ENCODE measurements at places on chromosomes 2 and 18.

DNA sequence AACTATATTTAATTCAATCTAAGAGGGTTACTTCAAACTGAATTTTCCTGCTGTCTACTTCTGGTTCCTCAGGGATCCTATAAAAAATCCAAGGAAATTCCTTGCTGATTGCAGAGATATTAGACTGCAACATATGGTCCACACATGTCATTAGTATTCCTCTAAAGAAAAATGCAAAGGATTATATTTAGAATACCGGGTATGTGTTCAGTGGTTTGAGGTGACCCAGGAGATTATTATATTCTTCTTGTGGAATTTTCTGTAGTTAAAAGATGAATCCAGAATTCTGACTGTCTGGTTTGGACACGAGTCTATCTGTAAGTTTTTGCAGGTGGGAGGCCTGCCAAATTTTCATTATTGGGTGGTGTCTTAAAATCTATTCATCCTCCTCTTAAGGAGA, 18.2 kb downstream of the HOXD1 start:
- DNase-seq, result no peak

DNA sequence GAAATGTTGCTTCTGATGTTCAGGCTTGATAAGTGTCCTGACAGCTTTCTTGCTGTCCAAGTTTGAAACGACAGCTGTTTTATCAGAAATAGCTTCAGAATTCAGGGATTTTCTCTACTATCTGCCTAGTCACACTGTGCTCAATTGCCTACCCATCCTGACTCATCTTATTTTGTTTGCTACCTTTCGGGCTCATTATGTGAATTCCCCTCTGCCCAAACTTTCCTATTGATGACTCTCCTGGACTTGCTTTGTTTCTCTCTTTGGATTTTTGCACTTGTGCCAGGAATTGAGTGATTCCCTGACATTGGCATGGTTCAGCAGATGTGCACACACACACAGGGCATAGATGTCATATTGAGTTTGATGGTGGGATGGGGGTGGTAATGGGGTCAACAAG, 1052.6 kb upstream of the PIK3C3 start:
- no peak for DNase-seq

- no peak for DNase-seq
Observed at GRCh38 chr2:26532301-26533250, 54.7 kb upstream of the OTOF start.

- no peak for DNase-seq
Observed at GRCh38 chr2:177056481-177056929, 156.1 kb upstream of the HNRNPA3 start.

DNA sequence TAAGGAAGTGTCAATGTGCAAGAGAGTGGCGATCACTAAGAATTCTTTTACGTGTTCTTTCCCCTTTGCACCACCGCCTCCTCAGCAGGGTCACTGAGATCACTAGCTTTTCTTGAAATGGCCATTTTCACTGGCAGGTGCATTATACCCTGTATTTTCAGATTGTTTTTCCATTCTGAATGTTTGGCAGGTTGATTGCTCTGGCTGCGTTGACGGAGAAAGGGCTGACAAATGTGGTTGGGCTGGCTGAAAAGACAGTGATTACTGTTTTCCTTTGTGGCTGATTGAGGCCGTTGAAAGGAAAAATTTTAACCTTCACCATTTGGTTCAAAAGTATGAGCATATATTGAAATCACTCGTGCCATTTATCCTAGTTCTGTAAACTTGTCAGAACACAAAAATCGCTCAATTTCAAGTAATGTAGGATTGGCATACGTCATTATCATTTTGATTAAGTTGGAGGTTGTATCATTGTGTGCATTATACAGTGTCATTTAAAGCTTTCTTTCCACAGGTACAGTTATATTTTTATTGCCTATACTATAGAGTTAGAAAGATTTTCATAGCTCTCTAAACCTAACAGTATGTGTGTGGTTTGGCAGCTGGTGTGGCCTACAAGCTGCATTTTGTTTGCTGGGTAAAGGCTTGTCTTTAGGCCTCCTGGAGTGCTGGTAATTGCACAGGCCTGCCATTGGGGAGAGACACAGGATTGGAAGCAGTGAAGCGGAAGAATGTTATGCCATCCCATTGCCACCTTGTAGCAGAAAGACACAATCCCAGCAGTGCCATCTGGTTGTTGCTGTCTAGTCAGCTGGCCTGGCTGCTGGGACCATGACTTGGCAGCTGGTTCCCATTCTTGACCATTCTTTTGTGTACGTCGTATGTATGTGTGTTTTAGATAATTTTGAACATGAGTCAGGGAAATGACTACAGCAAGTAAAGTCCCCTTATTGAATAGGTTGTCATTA, 36.7 kb downstream of the DYNC1I2 start:
- DNase-seq, result no peak

GRCh38 chr2:184507254-184507653, 91.1 kb upstream of the ZNF804A start:
- DNase-seq, result no peak

- DNase-seq, result no peak
Observed at GRCh38 chr2:26945991-26946750, 24.3 kb upstream of the MAPRE3 start.

GRCh38 chr18:7921938-7922587, 354.9 kb downstream of the PTPRM start:
- DNase-seq, result no peak

GRCh38 chr18:23523429-23524212, 20.3 kb downstream of the RMC1 start:
- DNase-seq, result no peak

DNA sequence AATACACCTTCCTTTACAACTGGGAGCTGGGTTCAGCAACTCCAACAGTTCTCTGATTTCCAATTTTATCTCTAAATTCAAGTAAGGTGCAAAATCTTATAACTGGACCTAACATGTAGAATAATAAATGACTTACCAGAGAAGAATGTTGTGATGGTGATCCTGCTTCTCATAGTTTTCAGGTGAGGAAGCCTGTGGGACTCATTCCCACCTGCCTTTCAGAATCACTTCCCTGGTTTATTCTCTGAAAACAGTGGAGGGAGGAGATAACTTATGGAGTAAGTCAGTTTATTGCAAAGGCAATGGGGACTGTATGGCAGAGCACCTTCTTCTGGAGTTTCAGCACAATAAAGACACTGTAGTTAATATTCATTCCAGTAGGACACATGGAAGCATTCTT, 1188.2 kb upstream of the FAM98A start:
- DNase-seq, result no peak

GRCh38 chr2:217774232-217774631, 228.6 kb downstream of the TNS1 start:
- DNase-seq, result no peak

DNA sequence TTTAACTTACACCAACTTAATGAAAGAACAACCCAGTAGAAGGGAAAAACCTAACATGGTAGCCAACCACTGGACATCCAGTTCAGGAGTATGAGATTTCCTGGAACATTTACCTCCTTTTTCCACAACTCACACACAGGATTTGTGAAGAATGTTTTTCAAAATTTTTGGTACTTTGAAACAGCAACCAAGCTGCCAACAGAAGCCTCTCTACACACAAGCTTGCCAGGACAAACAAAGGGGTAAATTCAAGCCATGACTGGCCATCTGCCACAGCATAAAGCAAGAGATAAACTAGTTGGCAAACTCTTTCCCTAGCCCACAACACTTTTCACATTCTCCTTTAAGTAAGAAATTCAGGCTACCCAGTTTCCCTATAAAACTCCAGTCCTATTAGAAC, 21.4 kb downstream of the MGAT4A start:
- DNase-seq, result no peak

DNA sequence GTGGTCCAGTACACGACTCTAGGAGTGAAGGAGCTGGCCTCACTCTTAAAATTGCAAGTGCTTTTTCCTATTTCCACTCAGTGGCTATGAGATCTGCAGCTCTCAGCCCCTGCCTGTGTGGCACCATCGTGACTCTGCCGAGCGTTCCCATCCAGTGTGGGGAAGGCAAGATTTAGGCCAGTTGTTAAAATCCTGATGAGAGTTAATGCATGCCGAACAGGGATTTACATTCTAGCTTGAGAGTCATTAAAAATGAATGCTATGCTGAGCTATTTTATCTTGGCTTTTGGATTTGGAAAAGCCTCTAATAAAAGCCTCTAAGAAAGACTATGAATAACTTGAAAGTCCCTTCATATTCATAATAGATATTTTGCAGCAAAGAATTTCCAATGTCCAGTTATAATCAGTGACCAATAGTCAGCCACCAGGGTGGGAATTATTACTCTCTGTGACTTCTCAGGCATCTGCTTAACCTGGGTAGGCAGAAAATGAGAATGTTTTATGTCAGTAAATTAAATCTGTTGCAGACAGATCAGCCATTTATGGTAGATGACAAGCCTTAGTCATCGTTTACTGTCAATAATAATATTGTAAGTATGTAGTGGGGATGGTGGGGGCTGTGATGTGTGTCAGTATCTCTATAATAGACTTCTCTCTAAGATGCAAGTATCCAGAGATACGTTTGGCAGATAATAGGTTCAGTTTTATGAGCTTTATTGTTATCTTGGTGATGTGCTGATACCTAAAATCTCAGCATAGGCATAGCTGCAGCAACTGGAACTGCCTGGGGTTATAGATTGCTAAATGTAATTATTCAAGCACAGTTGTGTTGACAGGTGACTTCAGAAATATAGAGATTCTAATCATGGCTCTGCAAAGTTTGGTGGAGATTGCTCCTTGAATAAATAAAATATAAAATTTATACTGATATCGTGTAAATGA, 207.8 kb downstream of the SOCS6 start:
- no peak for DNase-seq

GRCh38 chr2:75892490-75892889, 181.8 kb upstream of the GCFC2 start:
- no peak for DNase-seq

DNA sequence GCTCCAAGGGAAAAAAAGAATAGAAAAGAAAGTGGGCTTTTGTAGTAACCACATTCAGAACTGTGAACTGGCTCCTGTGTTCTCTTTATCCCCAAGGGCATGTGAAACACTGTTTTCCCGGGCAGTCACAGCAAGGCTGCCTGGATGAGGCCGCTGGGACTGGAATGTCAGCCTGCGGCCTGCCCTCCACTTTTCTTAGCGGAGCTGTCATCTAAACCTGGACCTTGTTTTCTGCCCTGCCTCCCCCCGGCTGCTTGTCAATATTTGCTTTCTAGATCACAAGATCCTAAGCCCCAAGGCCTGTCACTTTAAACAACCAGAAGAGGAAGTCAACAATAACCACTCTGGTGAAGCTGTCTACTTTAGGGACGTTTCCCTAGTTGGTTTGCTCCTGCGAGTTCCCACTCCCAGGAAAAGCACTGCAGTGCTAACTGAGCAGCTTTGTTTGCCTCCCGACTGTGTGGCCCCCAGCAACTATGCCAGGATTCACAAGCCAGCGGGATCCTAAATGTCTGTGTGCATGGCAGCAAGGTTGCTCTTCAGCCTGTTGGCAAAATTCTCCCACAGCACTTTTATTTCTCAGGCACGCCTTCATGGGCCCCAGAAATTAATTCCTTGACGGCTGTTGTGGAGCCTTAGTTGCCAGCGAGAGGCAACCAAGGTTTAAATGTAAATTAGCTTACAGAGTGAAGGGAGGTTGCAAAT, 30.6 kb downstream of the SOWAHC start:
- no peak for DNase-seq

- no peak for DNase-seq
Observed at GRCh38 chr2:43194121-43194869, 32.1 kb downstream of the ZFP36L2 start.

DNA sequence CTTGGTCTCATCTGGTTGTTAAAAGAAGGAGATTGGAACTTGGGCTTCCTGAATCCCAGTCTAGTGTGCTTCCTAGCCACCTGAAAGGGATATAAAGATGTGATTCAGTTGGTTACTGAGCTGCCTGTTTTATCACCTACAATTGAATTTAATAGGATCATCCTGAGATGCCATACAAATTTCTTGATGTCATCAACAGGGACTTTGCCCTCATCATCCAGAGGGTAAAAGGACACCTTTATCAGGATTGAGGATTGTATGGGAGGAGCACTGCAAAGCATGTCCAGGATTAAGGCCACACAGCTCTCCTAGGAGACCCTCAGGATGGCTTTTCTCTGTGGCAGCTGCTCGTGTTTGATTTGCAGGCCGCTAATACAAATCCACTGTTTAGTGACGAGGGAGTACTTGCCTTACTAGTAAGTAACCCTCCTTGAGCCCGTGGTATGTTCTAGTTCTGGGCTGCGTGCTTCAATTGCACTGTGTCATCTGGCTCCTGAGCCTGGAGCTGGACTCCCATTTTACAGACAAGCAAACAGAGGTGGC, 28.6 kb downstream of the SH3RF3 start:
- no peak for DNase-seq

GRCh38 chr2:158796652-158797051, 1.5 kb downstream of the DAPL1 start:
- DNase-seq, result no peak

GRCh38 chr18:69400253-69400975, at the start of gene DOK6:
Gene DOK6 (plus strand): TSS chr18:69400888.
- no peak for DNase-seq

DNA sequence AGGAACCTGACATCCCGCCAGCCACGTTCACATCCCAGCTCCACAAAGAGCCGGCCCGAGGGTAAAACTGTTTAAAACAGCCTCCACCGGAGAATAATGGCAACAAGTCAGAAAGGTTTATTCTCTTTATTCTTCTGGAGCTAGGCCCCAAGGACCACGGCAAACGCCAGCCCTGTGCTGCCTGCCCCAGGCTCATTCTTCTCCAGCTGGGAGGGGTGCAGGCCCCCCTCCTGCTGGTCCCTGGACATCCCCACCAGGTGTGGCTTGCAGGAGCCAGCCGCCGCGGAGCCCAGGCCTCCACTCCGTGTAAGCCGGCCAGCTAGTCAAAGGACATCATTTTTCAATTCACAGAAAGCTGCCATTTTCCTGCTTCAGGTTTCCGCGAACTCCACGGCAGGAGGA, 65.8 kb upstream of the SALL3 start:
- DNase-seq, result no peak

DNA sequence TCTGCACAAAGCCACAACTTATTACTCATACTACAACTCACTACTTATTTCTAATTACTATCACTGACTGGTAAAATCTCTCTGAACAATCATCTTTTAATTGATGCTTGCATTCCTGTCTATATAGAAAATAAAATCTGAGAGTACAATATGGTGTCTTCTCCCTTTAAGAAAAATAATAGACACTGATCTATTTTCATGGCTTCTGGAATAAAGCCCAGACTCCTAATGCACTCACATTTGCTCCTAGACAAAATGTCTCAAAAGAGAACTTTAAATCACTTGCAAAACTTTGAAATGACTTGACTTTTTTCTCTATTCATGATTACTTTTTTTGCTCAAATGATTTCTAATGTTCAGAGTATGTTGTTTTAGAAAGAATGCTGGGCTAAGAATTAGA, 28.7 kb downstream of the ESCO1 start:
- DNase-seq, result no peak

DNA sequence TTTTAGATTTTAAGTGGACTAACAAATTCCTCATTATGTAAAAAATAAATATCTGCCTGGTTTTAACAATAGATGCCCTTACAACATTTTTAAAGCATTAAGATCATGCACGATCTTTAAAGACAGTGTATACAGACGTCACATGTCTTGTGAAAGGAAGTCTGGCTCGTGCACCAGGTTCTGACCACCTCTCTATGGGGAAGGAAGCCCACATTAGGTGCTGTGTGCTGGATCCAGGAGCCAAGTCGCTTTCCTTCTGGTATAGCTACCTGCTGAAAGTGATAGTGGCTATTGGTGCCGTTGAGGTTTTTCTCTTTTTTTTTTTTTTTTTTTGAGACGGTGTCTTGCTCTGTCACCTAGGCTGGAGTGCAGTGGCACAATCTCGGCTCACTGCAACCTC, 116.5 kb downstream of the NCK2 start:
- DNase-seq, result no peak
